ENCODE measurements at places on chromosomes 3 and 15.

DNA sequence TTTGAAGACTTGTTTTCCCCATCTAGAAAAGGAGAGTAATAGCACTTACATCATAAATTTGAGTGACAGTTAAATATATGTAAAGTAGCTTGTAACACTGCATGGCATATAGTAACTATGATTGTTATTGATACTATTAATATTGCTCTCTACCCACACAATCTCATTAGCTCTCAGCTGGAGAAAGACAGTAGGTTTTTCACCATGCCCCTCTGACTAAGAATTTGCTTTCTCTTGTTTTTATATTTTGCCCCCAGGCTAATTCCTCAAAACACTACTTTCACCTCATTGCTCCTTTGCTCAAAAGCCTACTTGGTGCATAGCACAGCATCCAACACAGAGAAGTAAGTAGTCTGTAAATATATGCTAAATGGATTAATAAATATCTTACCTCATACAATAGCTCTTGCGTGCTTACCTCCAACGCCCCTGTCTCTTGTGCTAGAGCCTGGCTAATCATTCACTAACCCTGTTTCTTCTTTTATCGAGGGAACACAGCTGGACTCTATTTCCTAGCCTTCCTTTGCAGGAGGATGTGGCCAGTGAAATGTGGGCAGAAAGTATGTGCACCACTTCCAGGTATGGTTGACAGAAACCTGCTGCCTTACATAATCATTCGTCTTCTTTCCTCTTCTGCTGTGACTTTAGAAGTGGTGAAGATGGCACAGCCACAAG, 190.0 kb downstream of the PLCH1 start:
- DNase-seq: no peak

DNA sequence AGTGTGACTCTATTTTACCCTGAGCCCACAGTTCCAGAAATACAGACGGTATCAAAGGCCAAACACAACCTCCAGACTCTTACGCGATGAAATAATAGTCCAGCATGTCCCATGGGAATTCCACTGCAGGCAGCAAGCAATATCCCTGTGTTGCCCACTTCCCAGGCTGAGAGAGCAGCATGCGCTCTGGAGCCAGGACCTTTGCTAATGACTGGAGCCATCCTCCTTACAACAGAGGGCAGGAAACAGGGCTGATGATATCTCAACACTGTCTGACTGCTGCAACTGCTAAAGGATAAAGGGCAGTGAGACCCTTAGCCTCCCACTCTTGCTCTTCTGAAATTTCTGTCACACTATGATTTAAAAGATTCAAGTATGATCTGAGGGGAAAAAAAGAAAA, 34.8 kb downstream of the MCF2L2 start:
- DNase-seq: no peak

DNA sequence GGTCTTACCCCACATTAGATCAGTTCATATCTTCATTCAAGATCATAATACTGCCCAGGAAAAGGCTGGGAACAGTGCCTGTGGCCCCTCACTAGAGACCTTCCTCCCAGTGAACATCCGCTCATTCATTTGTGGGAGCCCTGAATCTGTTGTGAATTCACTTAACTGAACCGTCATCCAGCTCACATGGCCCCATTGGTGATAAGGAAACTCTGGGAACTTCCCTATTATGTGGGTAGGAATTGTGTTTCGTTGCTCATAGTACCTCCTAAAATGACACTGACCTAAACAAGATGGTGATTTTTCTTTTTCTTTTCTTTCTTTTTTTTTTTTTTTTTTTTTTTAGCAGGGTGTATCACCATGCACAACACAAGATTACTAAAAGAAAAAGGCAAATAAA, 6.8 kb upstream of the MESP2 start:
- no peak for DNase-seq

DNA sequence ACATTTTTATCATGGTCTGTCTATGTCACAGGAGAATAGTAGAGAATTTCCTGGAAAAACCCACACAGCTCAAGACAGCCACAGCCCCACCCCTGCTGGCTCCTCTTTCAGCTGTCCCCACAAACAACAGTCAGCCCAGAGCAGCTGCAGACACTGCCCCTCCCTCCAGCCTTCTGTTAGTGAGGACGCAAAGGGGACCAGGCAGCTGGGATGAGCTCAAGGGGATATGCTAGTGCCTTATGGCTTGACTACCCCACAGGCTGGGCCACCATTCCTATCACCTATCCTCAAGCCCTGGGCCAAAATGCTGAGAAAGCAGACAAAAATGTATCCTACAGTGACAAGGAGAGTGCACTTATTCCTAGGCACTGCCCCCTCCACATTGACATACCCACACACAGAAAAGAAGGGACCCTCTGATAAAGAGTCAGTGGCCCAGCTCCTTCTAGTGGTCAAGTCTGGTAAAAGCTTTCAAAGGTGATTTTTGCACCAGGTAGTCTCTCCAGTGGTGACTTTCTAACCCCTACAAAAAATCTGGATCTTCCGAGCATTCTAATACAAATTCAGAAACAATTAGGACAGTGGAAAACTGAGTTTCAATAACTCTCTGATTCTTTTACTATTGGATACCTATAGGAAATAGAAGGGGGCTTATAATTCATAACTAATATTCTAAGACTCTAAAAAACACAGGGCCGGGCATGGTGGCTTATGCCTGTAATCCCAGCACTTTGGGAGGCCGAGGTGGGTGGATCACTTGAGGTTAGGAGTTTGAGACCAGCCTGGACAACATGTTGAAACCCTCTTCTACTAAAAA, 3.0 kb upstream of the MAP1A start:
- peak; percentile 28 for DNase-seq

DNA sequence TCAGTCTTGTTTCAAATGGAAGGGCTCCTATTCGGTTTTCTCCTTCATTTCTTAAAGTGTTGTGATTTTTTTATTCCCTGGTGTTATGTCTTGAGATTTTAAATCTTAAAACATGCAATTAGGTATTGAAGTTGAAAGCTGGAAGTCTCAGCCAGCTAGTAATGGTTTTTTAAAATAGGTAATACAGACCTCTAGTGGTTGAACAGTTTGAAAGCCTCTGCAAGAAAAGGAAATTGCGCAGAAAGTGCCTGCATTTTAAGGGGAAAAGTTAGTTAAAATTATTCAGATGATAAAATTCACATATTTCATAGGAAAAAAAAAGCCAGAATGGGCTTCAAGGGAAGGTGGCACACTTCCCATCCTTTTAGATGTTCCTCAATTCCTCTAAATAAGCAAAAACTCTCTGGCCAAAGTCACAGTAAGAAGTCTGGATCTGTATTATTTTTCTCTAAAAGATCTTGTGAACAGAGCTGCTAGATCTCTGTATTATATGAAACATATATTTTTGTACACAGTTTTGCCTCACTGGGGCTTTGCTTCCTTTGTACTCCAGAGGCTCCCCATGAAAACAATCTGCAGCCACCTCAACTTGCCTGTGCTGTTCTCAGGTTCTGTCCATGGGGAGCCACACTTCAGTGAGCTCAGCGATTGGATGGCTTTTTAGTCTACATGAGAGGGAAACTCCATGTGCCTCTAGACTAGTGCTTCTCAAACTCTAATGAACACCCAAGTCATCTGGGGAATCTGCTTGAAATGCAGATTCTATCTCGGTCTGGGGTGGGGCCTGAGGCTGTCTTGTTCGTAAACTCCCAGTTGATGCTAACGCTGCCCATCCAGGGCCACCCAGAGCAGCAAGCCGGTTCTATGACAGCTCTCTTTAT, 21.5 kb downstream of the AGTR1 start:
- DNase-seq: no peak

DNA sequence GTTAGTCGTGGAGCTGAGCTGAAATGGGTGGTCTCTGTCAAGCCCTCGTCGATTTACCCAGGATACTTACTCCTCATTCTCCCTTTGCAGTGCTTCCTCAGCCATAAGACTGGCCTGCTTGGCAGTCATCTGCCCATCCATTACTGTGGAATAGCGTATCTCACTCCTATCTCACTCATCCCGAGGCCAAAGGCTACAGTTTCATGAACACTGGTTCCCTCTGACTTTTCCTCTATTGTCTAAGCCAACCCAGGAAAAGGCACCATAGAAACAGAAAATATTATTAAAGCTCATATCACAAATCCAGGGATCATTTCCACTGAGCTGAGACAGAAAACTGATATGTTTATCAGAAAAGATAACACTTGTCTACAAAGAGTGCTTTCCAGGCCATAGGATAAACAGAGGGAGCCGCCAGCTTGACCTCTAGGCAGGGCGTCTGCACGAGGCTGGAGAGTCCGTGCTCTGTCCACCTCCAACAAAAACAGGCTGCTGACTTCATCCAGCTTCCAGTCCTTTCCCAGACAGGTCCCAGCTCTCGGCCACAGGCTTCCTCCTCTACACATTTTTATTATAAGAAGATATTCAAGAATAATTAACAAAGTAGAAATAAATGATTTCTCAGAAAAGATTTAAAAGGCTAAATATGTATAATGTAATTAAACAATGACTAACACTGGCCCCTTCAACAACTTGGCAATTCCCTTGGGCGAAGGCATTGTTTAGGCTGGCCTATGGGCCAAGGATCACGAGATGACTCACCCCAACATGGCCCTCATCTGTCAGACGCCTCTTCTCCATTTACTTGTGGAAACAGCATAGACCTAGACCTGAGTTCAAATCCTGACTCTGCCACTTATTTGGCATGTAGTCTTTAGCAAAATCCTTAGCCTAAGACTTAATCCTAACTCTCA, 27.4 kb upstream of the BOC start:
- DNase-seq: peak; percentile 17

- DNase-seq: no peak
Observed at GRCh38 chr15:82572986-82573385, 32.7 kb upstream of the RPS17 start.

All from astrocyte (in vitro differentiated cells and primary cell).